ENCODE measurements at places on chromosomes 7 and 10. TPM values are rescaled to one million over a fixed set of nuclear protein-coding genes. Genes with fewer than 3 reads are reported as not detected.

- H3K27me3 ChIP-seq, result no peaks in the 10 kb centered on the region
- DNase-seq, result no peak
- no peak overlapping the region for H3K27ac ChIP-seq
- H3K36me3 ChIP-seq, result no peaks in the 10 kb centered on the region
- H3K4me3 ChIP-seq, result no peak overlapping the region
- no peaks in the 10 kb centered on the region for H3K4me1 ChIP-seq
Observed at GRCh38 chr10:17340144-17340829, 112.2 kb downstream of the VIM start.

GRCh38 chr10:19922236-19922963, 106.2 kb downstream of the PLXDC2 start:
- H3K36me3 ChIP-seq, result no peaks in the 10 kb centered on the region
- DNase-seq, result no peak
- H3K27ac ChIP-seq, result peak overlapping the region; percentile 46
- no peaks in the 10 kb centered on the region for H3K27me3 ChIP-seq
- H3K4me3 ChIP-seq, result no peak overlapping the region

ZNF239 gene
- total RNA-seq, result 2.1 TPM

- DNase-seq, result no peak
- H3K4me1 ChIP-seq, result no peaks in the 10 kb centered on the region
- H3K36me3 ChIP-seq, result peaks cover 45% of the 10 kb centered on the region
- no peaks in the 10 kb centered on the region for H3K27me3 ChIP-seq
Observed at GRCh38 chr7:131438969-131439368, 111.3 kb downstream of the MKLN1 start.

- DNase-seq, result no peak
- no peak overlapping the region for H3K27ac ChIP-seq
- H3K4me3 ChIP-seq, result no peak overlapping the region
- H3K36me3 ChIP-seq, result no peaks in the 10 kb centered on the region
- H3K4me1 ChIP-seq, result no peaks in the 10 kb centered on the region
Observed at GRCh38 chr7:1716263-1717094, 46.4 kb downstream of the ELFN1 start.

- no peak overlapping the region for H3K4me3 ChIP-seq
- peaks cover 15% of the 10 kb centered on the region for H3K4me1 ChIP-seq
- DNase-seq, result no peak
- H3K27ac ChIP-seq, result no peak overlapping the region
Observed at GRCh38 chr10:59366290-59366689, 3.9 kb upstream of the FAM13C start.

DNA sequence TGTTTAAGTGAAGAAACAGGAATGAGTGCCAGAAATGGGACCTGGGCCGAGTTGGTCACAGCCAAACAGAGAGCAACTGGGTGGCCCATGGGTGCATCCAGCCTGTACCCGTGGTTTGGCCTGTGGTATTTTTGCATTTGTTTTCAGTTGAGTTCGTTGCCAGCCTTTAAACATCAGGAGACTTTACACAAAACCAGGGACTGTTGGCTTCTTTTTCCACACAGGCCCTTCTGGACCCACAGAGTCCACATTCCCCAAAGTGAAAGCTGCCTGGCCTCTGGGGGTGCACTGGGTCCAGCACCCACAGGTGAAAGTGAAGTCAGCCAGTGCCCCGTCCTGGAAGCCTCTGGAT, 54.1 kb upstream of the TNS3 start:
- no peak overlapping the region for H3K27ac ChIP-seq
- H3K4me3 ChIP-seq, result no peak overlapping the region
- no peaks in the 10 kb centered on the region for H3K36me3 ChIP-seq
- H3K27me3 ChIP-seq, result no peaks in the 10 kb centered on the region
- DNase-seq, result no peak

DNA sequence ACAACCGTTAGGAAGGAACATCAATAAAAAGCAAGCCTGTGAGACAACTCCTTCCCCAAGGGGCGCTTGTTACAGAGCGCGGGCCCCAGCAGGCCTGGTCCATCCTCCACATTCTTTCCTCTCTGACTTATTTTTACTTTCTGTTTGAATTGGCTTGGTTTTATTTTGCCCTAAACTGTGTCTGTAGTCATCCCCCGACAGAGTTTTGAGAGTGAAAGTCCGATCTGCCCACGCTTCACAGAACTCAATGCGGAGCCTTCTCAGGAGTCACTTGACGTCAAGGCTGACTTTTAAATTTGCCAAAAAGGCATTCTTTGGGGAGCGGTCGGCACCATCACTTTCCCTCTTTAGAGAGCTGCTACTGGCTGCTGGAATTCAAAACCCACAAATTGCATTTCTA, 150.1 kb upstream of the KLF6 start:
- peak overlapping the region; percentile 28 for H3K4me3 ChIP-seq
- H3K27me3 ChIP-seq, result no peaks in the 10 kb centered on the region
- no peaks in the 10 kb centered on the region for H3K36me3 ChIP-seq
- H3K27ac ChIP-seq, result peak overlapping the region; percentile 59

DNA sequence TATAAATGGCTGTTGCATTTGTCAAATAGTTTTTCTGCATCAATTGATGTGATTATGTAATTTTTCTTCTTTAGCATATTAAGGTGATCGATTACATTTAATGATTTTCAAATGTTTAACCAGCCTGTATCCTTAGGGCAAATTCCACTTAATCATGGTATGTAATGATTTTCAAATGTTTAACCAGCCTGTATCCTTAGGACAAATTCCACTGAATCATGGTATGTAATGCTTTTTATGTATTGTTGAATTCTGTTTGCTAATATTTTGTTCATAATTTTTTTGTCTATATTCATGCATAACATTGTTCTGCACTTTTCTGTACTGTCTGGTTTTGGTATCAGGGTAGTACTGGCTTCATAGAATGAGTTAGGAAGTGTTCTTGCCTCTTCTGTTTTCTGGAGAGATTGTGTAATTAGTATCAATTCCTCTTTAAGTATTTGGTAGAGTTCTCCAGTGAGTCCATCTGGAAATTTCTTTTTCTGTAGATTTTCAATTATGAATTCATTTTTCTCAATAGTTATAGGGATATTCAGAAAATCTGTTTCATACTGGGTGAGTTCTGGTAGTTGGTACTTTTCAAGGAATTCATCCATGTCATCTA, 393.2 kb upstream of the FOXK1 start:
- H3K36me3 ChIP-seq, result no peaks in the 10 kb centered on the region
- DNase-seq, result no peak
- H3K27ac ChIP-seq, result no peak overlapping the region
- H3K27me3 ChIP-seq, result no peaks in the 10 kb centered on the region
- no peaks in the 10 kb centered on the region for H3K4me1 ChIP-seq
- no peak overlapping the region for H3K4me3 ChIP-seq

PDE6C gene
- not detected for total RNA-seq

DNA sequence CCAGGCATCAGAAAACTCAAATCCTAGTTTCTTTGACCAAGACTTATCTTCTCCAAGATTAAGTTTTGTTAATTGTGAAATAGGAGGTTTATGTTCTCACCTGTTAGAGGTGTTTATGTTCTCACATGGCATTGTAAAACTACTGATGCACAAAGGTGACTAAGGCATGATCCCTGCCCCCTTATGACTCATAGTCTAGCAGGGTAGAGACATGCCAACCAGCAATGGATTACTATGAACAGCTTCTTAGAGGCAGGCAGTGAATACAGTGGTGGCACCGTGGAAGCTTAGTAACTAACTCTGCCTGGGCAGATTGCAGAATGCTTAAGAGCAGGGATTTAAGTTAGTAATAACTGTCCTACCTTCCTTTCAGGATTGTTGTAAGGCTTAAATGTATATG, 400.9 kb downstream of the SORCS3 start:
- no peaks in the 10 kb centered on the region for H3K36me3 ChIP-seq
- no peak overlapping the region for H3K4me3 ChIP-seq
- no peak for DNase-seq

SEMA3C gene
- 34.8 TPM for total RNA-seq

DPCD gene
- 12.9 TPM for total RNA-seq

MKX gene
- total RNA-seq, result 1.6 TPM

CPXM2 gene
- 6.3 TPM for total RNA-seq
